T-helper 2 cell (primary cell): ENCODE measurements at places on chromosomes 3 and 15.
A peak's percentile ranks its signal among the peaks of the same experiment; 100 is the strongest.

DNA sequence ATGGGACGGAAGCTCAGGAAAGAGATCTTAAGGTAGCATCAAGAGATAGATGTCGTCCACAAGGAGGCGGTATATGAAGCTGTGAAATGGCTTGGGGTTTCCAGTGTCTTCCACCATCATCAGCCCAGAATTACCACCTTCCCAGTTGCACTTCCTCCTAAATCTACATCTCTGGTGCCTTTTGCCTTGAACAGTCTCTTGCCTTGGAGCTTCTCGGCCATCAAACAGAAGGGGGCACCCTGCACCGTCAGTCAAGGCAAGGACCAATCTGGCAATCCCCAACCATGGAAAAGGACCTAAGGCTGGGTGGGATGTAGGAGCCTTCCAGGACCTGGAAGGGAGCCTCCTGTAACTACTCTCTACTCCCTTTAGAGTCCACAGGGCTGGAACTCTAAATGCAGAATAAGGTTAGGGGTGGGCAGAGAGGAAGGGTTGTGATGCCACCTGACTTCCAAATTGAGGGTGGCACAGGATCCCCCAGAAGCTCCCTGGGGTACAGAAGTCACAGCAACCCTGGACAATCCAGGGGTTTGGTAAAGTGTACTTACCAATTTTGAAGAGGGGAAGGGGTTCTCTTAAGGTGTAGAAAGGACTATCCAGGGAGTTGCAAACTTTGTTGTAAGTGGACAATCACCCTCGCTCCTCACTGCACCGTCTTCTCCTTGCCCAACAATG lies 1.0 kb upstream of the RYR3 start:
- no peak for DNase-seq

DNA sequence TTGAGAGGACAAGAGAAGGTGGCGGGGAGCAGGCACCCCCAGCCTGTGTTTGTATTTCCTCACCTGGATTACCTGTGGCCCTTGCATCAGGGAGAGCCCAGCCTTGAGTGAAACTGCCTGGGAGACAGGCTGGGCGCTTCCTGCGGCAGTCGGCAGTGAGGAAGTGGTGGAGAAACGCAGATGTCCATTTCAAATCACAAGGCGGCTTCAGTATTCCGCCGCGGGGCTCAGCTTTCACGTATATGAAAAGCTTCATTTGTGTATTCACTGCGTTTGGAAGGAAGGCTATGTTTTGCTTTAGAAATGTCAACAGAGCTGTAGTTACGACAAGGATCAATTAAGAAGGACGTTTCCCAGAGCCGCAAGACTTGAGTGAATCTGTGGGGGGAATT lies 167.4 kb upstream of the CTDSPL start:
- DNase-seq: no peak

- DNase-seq: no peak
These were observed 103.7 kb downstream of the MEX3B start for GRCh38 chr15:81942157-81942556.

DNA sequence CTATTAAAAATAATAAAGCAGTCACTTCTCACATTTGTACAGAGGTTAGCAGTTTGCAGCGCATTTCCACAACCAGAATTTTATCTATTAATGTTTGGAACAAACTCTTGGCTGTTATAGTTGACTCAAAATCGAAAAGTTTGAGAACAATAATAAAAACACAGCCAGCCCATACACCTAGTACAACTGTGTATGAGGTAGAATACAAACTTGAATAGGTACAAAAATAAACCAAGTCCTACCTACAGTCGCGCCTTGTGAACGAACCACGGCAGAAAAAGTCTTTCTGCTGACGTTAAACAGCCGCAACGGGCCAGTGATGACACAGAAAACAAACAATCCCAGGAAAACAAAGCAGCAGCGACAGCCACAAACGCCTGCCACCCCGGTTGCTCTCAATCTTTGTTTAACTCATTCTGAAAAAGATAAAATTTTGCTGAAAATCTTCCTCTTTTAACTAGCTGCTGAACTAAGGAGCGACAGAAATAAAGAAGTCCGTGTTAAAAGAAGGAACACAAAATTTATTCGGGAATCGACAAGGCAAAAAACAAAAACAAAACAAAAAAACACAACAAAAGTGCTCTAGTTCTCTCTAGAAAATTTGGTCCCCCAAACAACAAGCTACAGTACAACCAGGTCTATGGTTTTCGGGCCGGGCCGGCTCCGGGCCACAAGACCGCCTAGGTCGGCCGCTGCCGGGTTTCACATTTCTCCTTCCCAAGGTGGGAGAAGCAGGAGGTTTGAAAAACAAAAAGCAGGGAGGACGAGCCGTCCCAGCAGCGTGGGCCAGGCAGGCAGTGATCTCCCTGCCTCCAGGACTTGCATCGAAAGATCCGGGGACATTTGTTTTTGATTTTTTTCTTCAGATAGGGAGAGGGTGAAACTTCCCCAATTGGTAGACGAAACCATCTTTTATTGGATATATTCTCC lies 2.9 kb downstream of the FOXL2 start:
- no peak for DNase-seq

DNA sequence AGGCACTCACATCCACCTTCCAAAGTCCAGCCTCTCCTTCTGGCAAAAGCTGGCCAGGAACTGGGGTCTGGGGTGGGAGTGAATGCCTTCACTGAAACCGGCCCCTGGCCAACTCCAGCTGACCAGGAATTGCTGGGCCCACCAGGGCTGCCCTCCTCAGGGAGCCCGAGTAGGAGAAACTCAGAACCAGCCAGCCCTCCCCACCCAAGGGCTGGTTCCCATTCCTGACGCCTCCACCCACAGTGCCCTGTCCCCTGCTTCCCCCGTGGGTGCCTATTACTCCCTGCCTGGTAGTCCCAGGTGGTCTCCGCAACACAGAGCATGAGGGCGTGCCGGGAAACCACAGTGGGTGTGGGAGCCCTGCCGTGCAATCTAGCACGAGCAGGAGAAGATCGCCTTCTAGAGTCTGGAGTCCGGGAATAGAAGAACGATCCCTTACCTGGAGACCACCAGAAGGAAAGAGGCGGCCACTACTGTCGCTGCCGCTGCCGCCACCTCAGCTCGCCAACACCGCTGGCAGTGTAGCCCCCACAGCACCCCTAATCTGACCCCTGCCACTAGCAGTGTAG lies 178.8 kb downstream of the POTEB3 start:
- DNase-seq: peak; percentile 9

DNA sequence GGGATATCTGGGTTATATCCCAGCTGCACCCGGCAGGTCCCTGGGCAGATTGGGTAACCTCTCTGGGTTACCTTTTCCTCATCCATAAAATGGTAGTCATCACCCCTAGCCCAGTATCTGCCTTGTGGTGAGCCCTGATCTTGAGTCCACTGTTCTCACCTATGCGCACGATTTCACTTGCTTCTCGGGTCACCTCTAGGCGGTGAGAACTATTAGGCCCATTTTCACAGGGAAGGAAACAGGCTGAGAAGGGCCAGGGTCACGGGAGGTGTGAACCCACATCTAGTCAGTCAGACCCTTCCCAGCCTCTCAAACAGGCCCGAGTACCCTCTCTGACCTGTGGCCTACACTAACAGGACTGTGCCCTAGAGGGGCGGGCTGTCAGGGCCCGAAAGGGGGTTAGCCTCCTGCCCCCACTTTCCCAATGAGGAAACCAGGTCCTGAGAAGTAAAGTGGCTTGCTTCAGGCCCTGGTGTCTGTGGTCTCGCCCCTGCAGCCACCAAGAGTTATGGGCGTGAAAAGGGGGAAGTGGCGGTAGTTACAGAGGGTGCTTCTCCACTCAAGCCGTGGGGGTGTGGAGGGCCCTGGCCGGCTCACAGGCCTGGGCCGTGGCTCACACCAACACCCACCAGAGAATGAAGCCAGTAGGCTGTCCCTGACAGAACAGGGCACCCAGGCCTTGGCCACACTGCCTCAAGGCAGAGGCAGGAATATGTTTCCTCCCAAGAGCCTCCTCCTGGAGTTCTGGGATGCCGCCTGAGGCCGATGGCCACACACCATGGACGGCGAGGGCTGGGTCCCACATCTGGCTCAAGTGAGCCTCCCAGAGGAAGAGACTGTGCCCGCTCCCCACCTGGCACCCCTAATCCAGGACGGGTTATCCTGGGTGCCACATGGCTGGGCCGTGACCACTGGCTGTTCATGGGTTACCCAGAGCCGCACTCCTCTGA lies 19.5 kb downstream of the PSTPIP1 start:
- no peak for DNase-seq

GRCh38 chr3:48505146-48505545 lies 1.2 kb upstream of the SHISA5 start:
- DNase-seq: no peak

- no peak for DNase-seq
These were observed 208.3 kb upstream of the RBMS3 start for GRCh38 chr3:29072611-29073010.

- DNase-seq: no peak
These were observed 2.4 kb downstream of the CSRNP1 start for GRCh38 chr3:39150803-39151631.

DNA sequence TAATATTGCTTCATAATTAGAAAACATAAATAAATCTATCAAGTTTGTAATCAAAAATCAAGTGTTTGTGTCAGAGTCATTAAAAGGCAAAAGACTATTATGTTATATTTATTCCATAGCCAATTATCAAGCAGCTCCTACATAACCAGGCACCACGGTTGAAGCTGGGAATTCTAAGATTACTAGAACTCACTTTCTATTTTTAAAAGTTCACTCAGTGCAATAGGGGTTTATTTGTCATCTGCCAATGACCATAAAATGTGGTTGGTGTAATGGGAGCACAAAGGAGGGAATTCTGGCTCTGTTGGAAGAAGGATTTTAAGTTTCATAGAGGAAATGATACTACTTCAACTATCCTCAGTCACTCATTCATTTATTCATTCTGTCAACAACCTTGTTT lies 57.7 kb downstream of the TRIM69 start:
- no peak for DNase-seq

DNA sequence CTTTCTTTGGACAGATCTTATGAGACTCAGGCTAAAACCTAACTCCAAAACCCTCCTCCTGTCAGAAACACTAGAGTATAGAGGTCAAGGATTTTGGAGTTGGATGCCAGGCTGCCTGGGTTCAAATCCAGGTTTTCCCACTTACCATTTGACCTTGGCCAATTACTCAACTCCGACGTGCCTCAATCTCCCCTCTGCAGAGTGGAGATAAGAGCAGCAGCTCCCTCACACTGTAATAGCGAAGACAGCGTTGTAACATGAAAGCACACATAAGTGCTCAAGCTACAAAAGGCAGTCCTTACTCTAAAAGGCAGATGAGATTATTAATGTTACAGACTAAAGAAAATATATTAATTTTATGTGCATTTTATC lies 90.1 kb downstream of the IGF2BP2 start:
- no peak for DNase-seq

- DNase-seq: peak; percentile 51
These were observed 156.7 kb upstream of the MEF2A start for GRCh38 chr15:99409097-99409473.

DNA sequence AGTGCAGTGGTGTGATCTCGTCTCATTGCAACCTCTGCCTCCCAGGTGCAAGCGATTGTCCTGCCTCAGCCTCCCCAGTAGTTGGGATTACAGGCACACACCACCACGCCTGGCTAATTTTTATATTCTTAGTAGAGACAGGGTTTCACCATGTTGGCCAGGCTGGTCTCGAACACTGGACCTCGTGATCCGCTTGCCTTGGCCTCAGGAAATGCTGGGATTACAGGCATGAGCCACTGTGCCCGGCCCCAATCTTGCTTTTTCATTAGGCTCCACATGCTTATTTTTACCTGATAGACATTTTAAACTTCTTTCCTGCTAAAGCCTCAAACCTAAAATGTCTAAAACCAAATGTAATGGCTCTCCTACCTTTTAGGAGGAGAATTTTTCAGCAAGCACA lies 817.0 kb upstream of the NECTIN3 start:
- DNase-seq: no peak

DNA sequence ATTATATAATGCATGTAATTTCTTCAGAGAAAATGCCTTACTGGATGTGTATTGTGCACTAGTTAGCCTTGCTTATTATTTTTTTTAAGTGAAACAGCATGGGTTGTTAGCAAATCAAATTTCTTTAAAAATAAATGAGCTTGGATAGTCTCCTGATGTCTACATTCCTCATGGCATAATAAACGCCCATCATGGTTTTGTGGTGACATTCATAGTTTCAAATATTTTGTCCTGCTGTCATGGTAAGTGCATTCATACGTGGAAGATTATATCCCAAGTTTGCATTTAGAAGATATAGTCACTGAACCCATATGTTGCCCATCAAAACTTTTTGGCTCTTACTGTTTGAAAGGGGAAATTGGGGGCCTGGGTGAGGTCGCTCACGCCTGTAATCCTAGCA lies 130.7 kb downstream of the ALCAM start:
- no peak for DNase-seq

DNA sequence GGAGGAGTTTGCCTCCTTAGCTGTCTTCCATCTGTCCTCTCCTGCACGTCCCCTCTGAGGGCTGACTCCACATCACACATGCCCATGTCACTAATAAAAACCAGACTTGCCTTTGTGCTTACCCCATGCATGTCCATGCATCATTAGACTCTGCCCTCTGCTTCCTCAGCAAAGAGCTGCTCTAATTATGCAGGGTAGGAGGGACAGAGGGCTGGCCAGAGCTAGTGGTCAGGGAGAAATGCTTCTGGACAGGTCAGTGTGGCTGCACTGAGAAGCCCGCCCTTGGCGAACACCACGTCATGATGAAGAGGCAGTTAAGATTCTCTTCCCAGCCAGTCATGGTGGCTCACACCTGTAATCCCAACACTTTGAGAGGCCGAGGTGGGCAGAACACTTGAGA lies 8.9 kb downstream of the CA12 start:
- DNase-seq: no peak

DNA sequence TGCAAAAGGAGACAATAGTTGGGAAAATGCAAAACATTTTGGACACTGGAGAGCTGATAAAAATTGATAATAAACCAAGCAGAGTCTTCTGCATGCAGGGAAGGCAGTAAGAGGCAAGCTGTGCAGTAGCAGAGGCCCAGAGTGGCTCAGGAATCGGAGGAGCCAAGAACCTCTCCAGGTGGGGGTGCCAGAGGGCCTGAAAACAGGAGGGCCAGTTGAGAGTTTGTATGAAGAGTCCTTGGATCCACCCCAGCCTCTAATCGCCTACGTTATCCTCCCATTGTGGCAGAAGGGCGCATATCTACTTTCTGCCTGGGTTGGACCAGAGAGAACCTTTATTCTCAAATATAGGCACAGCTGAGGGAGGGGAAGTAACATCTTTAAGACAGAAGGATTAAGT lies 48.9 kb upstream of the RBP1 start:
- DNase-seq: no peak

GRCh38 chr15:92989470-92989869 lies 89.3 kb downstream of the CHD2 start:
- no peak for DNase-seq

GRCh38 chr3:138833899-138834595 lies 681 bp downstream of the PIK3CB start:
- DNase-seq: no peak

GRCh38 chr15:45402955-45403877 lies 24.9 kb upstream of the GATM start:
- no peak for DNase-seq

GRCh38 chr15:52370010-52370409 lies 74.4 kb upstream of the MYO5C start:
- no peak for DNase-seq

- DNase-seq: no peak
These were observed 1.4 kb downstream of the P2RY12 start for GRCh38 chr3:151383111-151383510.
